ENCODE measurements at places on chromosomes 5 and 9.
A peak's percentile ranks its signal among the peaks of the same experiment; 100 is the strongest.

DNA sequence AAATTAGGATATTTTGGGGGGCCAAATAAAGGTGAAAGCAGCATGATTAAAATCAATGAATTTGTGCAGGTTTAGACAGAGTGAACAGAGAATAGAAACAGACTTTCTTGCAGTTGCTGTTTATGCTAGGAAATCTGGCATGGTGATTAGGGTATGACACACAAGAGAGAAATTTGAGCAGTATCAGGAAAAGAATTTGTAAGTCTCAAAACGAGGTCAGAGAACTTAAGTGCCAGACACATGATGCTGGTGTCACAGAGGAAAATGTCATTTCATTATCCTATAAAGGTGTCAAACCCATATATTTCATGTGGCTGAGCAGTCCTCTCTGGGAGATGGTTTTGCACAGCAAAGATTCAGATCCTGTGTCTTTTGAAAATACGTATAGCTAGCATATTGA lies 15.7 kb downstream of the LVRN start:
- DNase-seq, result no peak

- DNase-seq, result no peak
Measured at GRCh38 chr9:17057729-17058128, 77.1 kb upstream of the CNTLN start.

- peak; percentile 22 for DNase-seq
Measured at GRCh38 chr9:105053209-105053652, 125.3 kb upstream of the ABCA1 start.

DNA sequence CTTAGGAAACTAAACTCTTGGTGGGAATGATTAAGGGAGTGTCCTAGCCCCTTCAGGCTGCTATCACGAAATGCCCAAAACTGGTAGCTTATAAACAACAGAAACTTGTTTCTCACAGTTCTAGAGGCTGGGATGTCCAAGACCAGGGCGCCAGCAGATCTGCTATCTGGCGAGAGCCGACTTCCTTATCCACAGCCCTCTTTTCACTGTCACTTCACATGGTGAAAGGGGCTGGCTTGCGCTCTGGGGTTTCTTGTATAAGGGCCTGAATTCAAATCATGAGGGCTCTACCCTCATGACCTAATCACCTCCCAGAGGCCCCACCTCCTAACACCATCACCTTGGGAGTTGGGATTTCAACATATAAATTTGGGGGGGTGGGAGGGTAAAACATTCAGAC lies 49.1 kb downstream of the IPPK start:
- peak; percentile 43 for DNase-seq

DNA sequence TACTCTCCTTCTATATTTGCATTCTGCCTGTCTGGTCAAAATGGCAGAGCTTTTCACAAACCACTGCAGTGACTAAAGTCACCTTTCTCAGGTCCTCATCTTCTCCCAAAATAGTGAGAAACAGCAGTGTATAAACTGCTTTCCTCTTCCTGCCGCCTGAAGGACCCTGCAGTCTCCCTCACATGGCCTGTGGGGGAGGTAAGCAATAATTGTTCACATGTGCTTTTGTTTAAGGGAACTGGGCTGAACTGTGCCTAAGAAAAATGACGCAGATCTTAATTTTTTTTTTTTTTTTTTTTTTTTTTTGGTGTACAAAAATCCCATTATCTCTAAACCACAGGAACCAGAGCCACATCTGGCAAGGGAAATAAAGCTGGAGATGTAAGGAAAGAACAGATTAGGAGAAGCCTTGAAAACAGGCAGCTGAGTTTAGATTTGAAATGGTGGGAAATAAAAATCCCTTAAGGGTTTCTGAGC lies 131.7 kb upstream of the VLDLR start:
- DNase-seq, result no peak

GRCh38 chr5:14491015-14491915 lies 90.3 kb upstream of the OTULINL start:
- no peak for DNase-seq

- no peak for DNase-seq
Measured at GRCh38 chr5:25128606-25129005, 483.8 kb upstream of the CDH10 start.

- DNase-seq, result no peak
Measured at GRCh38 chr9:31556667-31557463, 827.6 kb upstream of the ACO1 start.

- no peak for DNase-seq
Measured at GRCh38 chr5:144295284-144295683, 124.6 kb downstream of the KCTD16 start.

DNA sequence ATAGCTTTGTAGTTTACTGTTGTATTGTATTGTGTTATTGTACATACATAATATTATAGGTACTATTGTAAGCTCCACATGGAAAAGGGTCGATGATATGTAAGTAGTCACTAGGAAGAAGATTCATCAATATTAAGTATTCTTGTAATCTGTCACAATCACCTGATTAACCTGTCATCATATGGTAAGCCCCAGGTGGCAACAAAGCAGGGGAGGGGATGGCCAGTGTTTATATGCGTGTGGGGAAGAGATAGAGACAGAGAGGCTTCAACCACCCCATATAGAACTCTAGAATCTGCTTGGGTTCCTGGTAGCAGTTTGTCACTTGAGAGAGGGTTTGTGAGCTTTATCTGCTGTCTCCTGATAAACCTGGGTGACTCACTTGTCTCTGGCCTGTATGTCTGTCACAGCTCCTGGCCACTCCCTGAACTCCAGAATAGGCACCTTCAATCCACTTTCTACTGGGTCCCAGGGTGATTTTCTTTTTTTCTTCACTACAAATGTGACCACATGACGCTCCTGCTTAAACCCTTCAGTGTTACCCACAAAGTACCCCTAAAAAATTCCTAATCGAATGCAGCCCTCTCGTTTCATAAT lies 48.9 kb upstream of the CPEB4 start:
- no peak for DNase-seq

DNA sequence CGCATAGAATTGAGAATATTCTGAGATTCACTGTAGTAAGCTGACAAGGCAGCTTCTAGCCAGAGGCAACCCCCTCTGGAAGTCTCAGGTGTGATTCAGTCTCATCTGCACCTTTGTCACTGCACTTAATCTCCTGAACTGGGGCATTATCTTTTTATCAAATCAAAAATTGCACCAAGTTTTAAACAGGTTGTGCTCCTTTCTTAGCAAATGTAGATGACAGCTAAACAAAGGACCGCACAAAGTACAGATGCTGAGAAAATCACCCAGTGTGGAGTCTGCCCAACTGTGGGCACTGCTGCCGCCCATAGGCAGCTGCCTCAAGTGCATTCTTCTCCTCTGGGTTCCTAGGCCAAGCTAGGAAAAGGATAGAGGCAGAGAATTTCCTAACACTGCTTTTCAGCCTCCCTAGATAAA lies 51.1 kb downstream of the STARD4 start:
- no peak for DNase-seq

DNA sequence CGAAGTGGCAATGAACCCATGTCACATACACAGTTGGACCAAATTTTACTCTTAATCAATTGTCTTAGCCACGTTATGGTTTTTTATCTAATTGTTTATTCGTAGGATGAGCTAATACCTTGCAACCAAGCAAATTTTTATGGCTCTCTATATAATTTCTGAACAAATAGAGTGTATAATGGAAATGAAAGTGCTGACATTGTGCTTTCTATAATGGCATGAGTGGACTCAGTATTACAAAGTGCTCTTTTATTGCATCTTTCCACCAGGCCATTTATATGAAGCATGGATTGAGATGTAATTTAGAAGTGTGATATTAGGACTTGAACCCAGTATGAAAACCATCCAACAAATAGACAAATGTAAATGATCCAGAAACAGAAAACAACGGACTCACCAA lies 1096.0 kb downstream of the DTWD2 start:
- no peak for DNase-seq

DNA sequence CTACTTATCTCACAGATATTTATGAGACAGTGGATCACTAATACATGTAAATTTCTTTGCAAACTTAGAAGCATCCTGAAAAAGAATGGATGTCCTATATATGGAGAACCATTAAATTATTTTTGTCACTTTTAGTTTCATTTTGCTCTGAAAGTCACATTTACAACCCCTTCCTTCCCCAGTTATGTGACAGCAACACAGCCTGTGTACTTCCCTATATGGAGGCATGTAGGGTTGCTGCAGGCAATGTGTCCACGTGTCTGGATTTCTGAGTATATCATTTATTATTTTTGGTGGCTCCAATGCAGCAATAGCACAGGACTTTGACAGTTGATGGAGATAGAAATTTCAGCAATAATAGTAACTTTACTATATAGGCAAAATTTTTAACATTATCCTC lies 156.4 kb downstream of the ST8SIA4 start:
- DNase-seq, result no peak

DNA sequence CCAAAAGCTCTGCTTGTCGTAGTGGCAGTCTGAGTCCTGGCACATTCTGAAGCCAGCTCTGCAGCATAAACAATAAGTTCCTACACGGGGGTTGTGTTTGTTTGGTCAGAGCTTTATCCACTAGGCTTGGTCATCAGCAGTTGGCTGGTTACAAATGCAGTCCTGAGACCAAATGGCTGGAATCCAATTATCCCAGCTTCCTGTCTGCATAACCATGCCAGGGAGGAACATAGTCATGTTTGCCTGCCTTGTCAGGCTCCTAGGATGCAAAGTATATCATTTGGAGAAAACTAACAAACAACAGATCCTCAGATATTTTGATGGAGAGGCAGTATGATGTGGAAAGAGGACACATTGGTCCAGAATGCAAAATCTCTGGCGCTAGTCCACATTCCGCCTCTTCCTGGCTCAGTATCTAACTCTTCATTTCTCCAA lies 85.8 kb downstream of the FBXO38 start:
- peak; percentile 79 for DNase-seq

GRCh38 chr5:31237174-31237573 lies 43.7 kb downstream of the CDH6 start:
- no peak for DNase-seq

- DNase-seq, result no peak
Measured at GRCh38 chr5:14779975-14780374, 91.6 kb downstream of the ANKH start.

DNA sequence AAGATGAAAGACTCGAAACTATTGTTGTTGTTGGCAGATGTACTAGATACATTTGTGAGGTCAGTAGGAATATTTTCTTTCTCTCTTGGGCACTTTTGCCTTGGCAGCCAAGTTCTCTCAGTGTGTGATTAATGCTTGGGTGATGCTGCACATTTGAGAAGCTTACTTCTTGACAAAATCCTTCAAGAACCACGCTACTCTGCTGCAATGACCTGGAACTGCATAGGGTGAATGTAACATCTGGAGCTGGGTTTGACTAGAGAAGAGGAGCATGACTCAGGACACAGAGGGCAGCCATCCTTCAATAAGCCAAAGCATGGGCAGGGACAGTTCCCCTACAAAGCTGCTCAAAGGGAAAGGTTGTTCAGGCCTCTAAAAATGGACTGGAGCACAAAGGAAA lies 75.5 kb upstream of the PUM3 start:
- DNase-seq, result no peak

GRCh38 chr5:155081618-155082017 lies 68.1 kb downstream of the KIF4B start:
- DNase-seq, result no peak

DNA sequence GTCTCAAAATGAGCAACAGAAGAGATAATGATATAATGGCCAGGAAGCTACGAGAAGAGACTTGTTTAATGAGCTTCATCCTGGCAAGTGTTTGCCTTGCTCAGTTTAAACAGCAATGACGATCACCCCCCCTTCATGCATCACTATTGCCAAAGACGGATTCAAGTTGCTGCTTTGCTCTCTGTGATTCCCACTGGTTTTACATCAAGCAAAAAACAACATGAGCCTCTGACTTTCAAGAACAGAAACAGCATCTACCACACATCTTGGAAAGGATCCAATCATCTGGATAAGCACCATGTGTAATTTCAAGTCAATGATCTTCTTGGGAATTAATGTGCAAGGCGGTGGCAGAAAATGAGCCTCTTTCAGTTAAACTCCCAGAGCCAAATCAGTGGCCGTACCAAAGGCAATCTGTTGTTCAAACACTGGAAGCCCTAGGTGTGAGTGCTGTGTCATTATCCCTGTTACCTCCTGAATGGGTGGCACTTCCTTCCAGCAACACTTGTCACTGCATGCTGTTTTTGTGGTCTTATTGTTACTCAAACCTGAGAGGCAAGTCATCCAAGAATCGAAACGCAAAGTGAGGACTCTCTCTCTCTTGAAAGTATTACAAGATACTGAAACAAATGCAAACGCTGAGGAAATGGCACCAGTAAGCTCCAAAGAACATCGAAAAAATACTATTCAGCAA lies 72.8 kb downstream of the MED27 start:
- no peak for DNase-seq

GRCh38 chr9:2307480-2307879 lies 292.3 kb downstream of the SMARCA2 start:
- DNase-seq, result no peak
